Stimulated activated CD4-positive, alpha-beta T cell treated with anti-CD3 and anti-CD28 coated beads, Interleukin-1b, Interleukin-23, amount 100 ng/mL, for 48 hours (primary cell): ENCODE measurements at places on chromosomes 2 and 18.
A peak's percentile ranks its signal among the peaks of the same experiment; 100 is the strongest.

DNA sequence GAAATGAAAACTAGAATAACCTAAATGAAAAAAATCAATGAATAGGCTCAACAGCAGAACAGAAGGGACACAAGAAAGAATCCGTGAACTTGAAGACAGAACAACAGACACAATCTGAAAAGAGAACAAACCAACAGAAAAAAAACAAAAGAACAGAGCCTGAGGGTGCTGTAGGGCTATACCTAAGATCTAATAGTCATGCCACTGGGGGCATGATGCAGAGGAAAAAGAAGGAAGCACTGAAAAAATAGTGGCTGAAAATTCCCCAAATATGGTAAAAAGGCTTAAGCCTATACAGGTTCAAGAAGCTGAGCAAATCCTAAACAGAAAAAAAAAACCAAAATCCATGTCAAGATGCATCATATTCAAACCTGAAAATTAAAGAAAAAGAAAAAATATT lies 50.3 kb downstream of the KANSL3 start:
- no peak for DNase-seq

GRCh38 chr2:152618193-152618564 lies 99.1 kb downstream of the PRPF40A start:
- no peak for DNase-seq

DNA sequence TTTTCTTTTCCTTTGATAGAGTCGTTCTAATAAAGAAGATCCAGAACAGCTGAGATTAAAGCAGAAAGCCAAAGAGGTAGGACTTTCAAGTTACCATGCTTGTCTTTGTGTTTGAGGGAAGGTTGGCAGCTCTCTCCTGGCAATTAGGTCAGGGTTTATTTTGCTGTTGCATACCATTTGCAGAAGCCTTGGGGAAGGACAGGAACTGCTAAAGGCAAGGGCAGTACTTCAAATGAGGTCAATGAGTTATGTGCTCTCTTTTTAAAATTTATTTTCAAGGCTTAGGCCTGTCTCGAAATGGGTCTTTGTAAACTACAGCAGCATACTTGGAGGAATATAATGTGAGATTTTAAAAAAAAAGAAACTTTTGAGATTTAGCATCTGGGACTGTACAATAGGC lies 108.9 kb downstream of the TAF4B start:
- DNase-seq = no peak

DNA sequence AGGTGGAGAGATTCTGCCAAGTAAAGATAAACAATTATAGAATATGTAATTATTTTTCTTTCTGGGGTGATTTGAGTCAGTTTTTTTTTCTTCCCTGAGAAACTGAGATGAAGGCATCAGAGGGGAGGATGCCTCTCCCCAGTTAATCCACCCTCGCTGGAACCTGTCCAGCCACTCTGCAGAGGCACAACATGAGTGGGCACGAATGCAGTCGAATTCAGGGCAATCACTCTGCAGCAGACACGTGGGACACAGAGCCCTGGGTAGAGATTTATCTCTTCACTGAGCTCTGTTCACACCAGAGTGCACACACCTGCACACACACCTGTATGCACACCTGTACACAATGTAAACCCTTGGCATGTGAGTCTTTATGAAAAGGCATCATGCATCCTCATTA lies 154.2 kb downstream of the DCDC2C start:
- DNase-seq = no peak

DNA sequence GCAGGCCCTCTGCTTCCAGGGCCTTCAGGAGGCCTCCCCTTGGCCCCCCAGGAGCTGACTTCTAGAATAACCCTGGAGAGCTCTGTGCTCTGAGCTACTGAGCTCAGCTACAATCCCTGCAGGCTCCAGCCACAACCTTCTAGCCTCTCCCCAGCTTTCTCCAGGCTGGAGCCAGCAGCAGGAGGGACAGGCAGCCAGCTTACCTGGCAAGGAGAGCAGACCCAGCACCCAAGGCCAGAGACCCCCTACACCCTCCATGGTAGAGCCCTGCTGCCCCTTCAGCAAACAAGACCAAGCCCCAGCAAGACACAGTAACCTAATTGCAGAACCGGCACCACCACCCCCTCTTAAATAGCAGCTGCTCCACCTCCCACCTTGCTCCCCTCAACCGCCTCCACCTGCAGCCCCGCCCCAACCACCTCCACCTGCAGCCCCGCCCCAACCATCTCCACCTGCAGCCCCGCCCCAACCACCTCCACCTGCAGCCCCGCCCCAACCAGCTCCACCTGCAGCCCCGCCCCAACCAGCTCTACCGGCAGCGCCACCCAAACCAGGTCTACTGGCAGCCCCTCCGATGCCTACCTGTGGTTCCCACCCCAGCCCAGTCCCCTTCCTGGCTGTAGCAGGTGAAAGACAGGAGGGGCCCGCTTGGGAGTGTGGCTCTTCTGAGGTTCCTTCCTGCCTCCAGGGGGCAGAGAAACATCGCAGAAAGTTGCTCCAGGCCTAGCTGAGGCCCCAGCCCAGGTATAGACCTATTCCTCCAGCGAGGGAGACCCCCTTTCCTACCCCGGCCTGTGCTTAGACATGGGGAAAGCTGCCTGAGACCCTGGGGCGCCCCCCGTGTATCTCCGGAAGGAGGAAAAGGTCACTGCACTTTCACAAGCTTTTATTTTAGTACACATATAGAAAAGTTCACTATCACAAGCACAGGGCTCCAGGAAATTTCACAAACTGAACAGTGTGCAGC lies at the start of gene ASTL:
ASTL (minus strand) TSS at position 324 of the 967 bp plus-strand sequence; CDS start at position 258, 66 bp downstream.
- DNase-seq = peak; percentile 55

GRCh38 chr2:209790066-209790728 lies 18.6 kb downstream of the UNC80 start:
- no peak for DNase-seq

DNA sequence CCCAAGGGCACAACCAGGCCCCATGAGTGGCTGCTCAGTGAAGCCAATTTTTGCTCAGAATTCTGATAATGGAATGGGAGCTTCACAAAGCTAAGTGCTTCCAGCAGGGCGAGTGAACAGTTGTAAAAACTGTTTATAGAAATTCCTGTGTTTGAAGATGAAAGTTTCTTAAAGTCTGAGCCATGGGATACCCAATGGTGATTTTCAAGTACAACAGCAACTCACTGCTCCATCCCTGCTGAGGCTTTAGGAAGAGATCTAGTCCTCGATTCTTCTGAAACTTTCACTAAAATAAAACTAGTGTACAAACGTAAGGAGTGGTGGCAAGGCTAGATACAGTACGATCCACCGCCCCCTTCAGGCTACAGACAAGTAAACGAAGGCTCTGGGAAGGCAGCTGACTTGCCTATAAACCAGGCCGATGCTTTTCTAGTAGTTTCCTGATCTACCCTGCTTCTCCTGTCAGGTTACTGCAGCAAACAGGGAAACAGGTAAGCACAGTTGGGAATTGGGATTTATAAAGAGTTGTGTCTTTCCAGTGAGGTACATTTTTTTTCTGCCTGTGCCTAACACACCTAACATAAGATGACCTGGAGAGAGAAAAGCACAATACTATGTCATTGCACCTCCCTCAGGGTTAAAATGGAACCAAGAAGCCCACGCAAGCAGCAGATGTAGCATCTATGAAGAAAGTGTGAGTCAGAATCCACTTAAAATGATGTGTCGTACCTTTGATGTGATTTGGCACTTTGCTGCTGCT lies 108.7 kb downstream of the UXS1 start:
- peak; percentile 60 for DNase-seq

GRCh38 chr2:105455488-105456003 lies 56.7 kb upstream of the FHL2 start:
- DNase-seq = no peak

DNA sequence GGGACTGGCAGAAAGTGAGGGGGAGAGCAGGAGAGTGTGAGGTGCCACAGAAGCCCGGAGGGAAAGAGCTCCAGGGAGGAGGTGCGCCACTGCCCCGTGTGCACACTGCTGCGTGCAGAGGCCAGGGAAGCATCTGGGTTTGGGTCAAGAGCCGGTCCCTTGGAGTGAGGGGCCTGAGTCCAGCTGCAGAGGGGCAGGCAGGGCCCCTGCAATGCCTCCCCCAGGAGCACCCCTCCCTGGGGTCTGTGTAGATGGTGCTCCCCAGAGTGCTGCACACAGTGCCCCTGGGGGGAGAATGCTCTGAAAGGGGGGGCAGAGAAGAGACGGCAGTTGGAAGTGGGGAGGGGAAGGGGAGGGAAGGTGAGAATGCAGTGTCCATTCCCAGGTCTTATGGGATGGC lies 3.7 kb upstream of the LIMS2 start:
- no peak for DNase-seq

DNA sequence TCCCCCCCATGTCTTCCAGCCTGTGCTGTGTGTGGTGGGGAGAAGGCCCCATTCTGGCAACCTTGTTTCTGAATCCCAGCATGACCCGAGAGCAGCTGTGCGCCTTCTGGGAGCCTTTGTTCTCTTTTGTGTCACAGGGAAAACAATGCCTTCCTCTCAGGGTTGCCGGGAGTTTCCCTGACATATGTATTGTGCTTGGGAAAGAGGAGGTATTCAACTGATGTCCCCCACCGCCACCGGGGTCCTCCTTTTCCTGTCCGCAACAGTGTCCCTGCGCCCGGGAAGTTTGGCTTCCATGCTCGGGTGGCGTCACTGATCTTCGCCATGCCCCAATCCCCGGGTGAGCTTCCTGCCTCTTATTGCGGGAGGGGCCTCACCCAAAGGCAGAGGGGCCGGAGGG lies 77.5 kb upstream of the ASB18 start:
- DNase-seq = no peak

GRCh38 chr18:64082054-64082453 lies 66.8 kb downstream of the LINC00305 start:
- no peak for DNase-seq

- DNase-seq = no peak
Observed at GRCh38 chr2:229431327-229431954, 160.4 kb upstream of the PID1 start.

- no peak for DNase-seq
Observed at GRCh38 chr2:23106242-23106785, 278.7 kb upstream of the KLHL29 start.

DNA sequence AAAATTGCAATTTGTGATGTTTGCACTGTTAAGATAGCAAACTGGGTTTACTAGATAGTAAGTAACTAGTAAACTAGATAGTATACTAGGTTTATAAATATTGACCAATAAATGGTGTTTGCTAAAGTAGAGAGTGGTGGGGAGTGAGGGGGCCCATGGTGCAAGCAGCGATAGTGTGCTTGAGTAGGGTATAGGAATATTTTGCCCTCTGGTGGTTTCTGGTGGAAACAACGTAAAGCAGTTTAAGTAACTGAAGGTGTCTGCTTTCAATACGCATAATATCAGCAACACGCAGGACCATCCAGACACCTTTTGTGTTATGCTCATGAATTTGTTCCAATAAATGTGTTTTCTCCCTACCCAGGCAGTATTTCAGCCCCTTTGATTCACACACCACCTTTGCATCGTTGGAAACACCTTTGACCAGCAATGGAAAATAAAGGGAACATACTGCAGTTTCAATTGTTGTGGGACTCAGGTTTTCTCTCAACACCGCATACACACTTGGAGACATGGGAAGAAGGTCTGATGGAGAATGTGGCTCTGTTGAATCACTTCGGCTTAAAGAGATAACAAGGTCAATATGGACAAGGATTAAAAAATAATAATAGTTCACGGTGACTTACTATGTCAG lies 16.7 kb upstream of the STAT1 start:
- DNase-seq = no peak

- DNase-seq = no peak
Observed at GRCh38 chr2:36672199-36672598, 24.3 kb upstream of the VIT start.

DNA sequence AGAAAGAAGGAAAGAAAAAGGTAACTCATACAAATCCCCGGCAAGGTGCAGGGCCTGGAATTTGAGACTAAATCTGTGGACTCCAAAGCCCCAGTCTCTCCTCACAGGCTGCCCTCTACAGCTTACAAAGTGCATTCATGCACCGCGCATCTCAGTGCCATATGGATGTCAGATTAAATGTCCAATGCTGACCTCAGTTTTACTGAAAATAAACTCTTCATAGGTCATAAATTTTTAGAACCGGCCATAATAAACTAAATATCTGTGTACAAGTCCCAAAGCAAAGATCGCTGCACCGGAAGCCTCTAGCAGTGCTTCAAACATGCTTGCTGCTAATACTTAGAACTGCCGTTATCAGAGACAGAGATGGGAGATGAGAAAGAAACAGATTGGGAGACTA lies 17.7 kb downstream of the ST6GAL2 start:
- no peak for DNase-seq

DNA sequence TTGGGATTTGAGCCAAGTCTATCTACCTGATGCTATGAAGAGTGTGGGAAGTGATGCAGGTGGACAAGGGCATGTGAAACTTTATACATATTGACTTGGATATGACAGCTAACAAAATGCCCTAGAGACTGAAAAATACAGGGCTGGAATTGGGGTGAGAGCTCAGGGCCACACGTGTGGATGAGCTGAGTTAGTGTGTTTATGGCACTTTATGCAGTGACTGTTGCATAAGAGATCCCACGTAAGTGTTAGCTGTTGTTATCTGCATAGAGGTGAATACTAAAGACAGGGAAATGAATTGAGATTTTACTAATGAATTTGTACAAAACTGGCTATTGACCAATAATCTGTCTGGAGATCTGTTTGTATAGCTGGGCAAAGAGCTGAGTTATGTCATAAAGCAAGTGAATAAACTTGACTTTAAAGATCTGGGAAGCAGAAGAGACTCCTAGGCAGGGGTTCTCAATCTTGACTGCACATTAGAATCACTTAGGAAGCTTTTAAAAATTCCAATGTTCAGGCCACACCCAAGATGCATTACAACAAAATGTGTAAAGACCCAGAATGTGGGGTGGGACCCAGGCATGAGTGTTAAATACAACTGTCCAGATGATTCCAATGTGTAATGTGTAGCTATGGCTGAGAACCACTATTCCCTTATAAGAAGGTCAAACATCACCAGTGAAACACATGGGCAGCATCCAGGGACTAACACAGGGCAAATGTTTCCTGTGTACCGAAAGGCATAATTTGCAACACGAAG lies 74.2 kb upstream of the STK17B start:
- DNase-seq = no peak

DNA sequence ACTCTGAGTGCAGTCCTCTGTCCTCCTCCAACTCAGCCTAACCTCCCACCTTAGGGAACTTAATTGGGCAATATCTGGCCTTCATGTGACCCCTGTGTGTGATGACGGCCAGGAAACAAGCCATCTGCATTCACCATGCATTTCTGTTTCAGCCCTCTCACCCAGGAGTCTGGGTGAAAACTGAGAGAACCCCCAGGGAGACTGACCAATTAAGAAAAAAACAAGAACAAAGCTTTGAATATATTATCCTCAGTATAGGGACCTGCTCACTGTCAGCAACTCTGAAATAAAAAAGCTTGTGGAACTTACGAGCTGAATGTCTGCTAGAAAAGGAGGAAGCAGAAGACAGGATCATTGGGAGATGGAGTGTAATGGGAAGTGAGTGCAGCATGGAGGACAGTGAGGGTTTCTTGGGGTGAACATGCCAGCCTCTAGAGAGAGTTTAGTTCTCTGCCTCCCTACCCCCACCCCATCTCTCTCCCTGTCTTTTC lies 9.5 kb downstream of the MAPRE2 start:
- no peak for DNase-seq

DNA sequence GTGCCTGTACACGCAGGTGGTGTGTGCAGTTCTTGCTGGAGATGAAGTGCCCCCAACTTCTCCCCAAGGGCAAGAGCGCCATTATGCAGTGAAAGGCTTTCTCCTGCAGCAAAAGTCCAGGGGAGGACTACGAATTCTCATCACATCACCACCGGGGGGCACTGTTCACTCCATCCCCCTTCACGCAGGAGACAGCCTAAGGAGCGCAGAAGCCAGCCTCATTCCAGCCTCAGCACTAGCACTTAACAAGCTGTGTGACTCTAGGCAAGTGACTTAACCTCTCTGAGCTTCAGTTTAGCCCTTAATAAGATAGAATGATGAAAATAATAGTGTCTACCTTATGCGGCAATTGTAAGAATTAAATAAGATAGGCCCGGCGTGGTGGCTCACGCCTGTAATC lies 32.3 kb downstream of the DNMT3A start:
- DNase-seq = peak; percentile 68
